ENCODE measurements at places on chromosomes 2 and 18. TPM values are rescaled to one million over a fixed set of nuclear protein-coding genes. Genes with fewer than 3 reads are reported as not detected.

ZSWIM2 gene
- not detected for polyA plus RNA-seq

ABCG5 gene
- polyA plus RNA-seq, result not detected

TUBA3E gene
- polyA plus RNA-seq, result not detected

MYL1 gene
- polyA plus RNA-seq, result not detected

IL1R2 gene
- not detected for polyA plus RNA-seq

TWIST2 gene
- polyA plus RNA-seq, result not detected

HMSD gene
- not detected for polyA plus RNA-seq

FASTKD1 gene
- 17.3 TPM for polyA plus RNA-seq

PARD6G gene
- polyA plus RNA-seq, result 0.16 TPM

CNDP1 gene
- polyA plus RNA-seq, result not detected

CNTNAP5 gene
- polyA plus RNA-seq, result not detected

CREG2 gene
- polyA plus RNA-seq, result not detected

PPP4R3B gene
- 59.2 TPM for polyA plus RNA-seq

FAM237A gene
- polyA plus RNA-seq, result not detected

TTC21B gene
- 7.1 TPM for polyA plus RNA-seq

SS18 gene
- 36.4 TPM for polyA plus RNA-seq

CLEC4F gene
- not detected for polyA plus RNA-seq

ZEB2 gene
- 18.8 TPM for polyA plus RNA-seq

PCBP1 gene
- polyA plus RNA-seq, result 195 TPM

CAVIN2 gene
- polyA plus RNA-seq, result not detected

SPP2 gene
- polyA plus RNA-seq, result not detected

CCDC74B gene
- 0.57 TPM for polyA plus RNA-seq

ADD2 gene
- polyA plus RNA-seq, result 1.8 TPM

LPIN1 gene
- 27.5 TPM for polyA plus RNA-seq

Measured in naive thymus-derived CD8-positive, alpha-beta T cell (primary cell).